ENCODE measurements at places on chromosomes 12 and 14.

DNA sequence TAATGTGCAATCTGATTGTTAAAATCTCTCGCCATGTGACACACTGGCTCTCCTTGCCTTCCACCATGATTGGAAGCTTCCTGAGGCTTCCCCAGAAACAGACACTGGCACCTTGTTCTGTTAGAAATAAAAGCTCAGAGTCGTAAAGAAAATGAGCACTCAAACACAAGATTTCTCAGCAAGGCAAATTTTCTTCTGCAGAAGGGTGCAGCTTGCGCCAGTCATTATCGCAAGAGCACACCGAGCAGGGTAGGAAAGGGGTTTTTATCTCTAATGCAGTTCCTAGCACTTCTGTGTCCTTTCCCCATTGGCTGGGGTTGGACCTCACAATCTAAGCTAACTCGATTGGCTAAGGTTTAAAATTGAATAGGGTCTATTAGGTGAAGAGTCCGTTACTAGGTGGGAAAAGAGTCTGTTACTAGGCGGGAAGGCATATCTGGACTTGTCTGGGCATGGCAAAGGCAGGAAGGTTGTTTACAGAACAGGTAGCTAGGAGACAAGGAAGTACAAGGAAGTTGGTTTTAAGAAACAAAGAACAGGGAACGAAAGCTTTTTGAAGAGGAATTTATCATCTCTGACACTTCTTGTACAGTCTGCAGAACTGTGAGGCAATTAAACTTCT lies 62.6 kb upstream of the BICD1 start:
- no peak for DNase-seq

- no peak for DNase-seq
These were observed 127.2 kb downstream of the BCAT1 start for GRCh38 chr12:24821691-24822090.

DNA sequence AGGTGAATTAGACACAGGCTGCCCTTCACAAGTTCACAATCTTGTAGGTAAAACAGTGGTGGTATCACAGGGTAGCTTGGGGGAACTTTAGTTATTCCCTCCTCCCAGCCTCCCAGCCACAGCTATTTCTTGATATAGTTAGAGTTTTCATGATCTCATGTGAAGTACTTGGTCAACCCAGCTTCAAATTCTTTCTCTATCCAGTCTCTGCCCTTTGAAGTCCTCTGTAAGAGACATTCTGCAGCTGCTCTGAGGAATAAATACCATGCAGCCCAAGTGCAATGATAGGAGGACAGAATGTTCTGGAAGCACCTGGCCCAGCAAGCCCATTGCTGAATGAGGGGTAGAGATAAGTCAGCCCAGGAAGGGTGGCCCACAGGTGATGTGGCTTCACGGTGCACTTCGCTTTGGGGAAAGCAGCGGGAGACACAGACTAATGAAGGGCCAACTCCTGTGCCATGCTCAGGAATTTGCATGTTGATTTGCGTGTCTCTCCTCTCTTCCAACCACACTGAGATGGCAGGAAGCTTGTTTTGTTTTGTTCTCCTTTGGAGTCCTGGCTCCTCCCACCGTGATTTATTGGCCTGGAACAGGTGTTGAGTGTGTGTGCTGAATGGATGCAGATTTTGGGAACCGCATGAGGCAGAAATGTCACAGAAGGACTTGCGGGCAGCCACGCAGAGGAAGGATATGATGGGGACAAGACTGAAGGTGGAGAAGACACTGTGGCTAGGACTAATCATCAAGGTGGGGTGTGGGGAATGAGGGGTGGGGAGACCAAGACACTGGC lies 8.0 kb upstream of the TXNRD1 start:
- no peak for DNase-seq

- DNase-seq, result no peak
These were observed 232.1 kb downstream of the CACNA1C start for GRCh38 chr12:2284857-2285256.

Measured in T-helper 9 cell (primary cell).